ENCODE measurements at places on chromosomes 5 and 9. TPM values are rescaled to one million over a fixed set of nuclear protein-coding genes. Genes with fewer than 3 reads are reported as not detected.

- no peak overlapping the region for H3K27ac ChIP-seq
- H3K27me3 ChIP-seq = no peaks in the 10 kb centered on the region
- no peaks in the 10 kb centered on the region for H3K36me3 ChIP-seq
- H3K4me1 ChIP-seq = no peaks in the 10 kb centered on the region
- DNase-seq = peak; percentile 34
- no peak overlapping the region for H3K4me3 ChIP-seq
These were observed 12.8 kb downstream of the UGCG start for GRCh38 chr9:111909444-111909843.

GRCh38 chr5:29229461-29229860 lies 1964.0 kb upstream of the CDH6 start:
- H3K27me3 ChIP-seq = no peaks in the 10 kb centered on the region
- H3K4me1 ChIP-seq = no peaks in the 10 kb centered on the region
- no peaks in the 10 kb centered on the region for H3K36me3 ChIP-seq
- H3K4me3 ChIP-seq = no peak overlapping the region

DNA sequence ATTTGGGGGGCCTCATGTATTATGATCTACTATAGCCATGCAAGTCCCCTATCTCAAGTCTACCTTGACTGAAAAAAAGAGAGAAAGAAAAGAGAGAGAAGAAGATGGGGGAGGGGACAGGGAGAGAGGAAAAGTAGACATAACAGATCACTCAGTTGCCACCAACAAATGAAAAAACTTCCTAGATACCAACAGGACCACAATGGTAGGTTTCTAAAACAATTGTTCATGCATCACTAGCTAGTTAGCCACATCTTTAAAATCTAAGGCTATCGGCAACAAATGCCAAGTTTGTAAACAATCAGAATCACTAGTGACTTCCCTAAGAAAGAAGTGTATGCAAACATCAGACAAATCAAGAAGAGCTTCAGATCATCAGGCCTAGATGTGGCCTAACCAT lies 328.2 kb downstream of the BNC2 start:
- H3K4me3 ChIP-seq = no peak overlapping the region
- H3K27me3 ChIP-seq = no peaks in the 10 kb centered on the region
- H3K36me3 ChIP-seq = no peaks in the 10 kb centered on the region
- H3K4me1 ChIP-seq = no peaks in the 10 kb centered on the region

DNA sequence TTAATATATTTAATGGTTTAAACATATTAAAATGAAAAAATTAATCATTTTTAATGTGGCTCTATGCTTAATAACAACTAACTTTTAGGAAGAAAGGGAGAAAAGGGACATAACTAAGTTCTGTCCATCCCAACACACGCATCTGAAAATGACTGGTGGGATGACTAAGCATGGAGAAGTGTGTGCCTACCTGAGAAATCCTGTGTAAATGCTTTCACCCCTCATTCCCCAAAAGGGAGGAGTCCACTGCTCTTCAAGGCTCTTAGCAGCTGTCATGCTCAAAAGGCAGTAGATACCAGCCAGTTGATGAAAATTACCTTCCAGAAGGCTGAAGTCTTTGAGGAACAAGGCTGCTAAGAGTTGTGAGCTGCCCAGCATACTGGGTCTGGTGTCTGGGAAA lies 130.9 kb downstream of the NFIB start:
- no peak for DNase-seq
- no peak overlapping the region for H3K27ac ChIP-seq
- no peaks in the 10 kb centered on the region for H3K36me3 ChIP-seq
- no peaks in the 10 kb centered on the region for H3K4me1 ChIP-seq
- H3K4me3 ChIP-seq = no peak overlapping the region

DNA sequence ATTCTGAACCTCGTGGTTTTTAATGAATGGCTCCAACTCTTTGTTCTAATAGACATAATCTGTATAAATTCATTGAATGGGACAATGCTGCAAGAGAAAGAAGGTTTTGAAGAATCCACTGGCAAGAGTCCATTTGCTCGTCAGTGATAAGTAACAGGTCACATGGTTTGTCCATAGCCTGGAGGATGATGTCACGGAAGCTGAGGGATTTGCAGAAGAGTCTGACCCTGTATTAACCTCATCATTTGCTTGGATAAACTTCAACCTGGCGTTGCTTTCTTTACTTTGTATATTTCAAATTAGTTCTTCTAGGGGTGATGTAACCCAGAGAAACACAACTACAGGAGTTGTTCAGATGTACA lies 197.4 kb downstream of the GAS1 start:
- no peak overlapping the region for H3K4me3 ChIP-seq
- H3K27ac ChIP-seq = no peak overlapping the region
- H3K4me1 ChIP-seq = no peaks in the 10 kb centered on the region
- H3K27me3 ChIP-seq = peaks cover 3% of the 10 kb centered on the region

DNA sequence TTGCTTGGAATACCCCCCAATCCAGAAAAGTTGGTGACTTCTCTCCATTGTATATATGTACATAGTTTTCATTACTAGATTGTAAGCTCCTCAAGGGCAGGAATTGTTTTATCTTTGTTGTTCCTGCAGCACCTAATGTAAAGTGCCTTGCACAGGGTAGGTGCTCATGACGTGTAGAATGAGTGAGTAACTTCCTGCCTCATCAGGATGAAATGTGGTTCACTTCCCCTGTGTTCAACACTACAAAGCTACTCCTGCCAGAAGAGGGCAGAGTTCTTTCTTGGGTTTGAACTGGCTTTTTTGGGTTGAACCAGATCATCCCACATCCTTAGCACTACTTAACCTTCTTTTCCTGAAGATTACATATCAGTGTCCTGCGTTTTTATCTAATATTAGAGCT lies 23.9 kb downstream of the GTF3C4 start:
- H3K4me1 ChIP-seq = no peaks in the 10 kb centered on the region
- DNase-seq = peak; percentile 43
- peaks cover 16% of the 10 kb centered on the region for H3K36me3 ChIP-seq
- H3K27me3 ChIP-seq = no peaks in the 10 kb centered on the region
- H3K27ac ChIP-seq = no peak overlapping the region

GRCh38 chr5:68277431-68277830 lies 61.9 kb downstream of the PIK3R1 start:
- no peak for DNase-seq
- H3K4me1 ChIP-seq = no peaks in the 10 kb centered on the region
- H3K27ac ChIP-seq = no peak overlapping the region
- no peak overlapping the region for H3K4me3 ChIP-seq
- no peaks in the 10 kb centered on the region for H3K27me3 ChIP-seq
- peaks cover 77% of the 10 kb centered on the region for H3K36me3 ChIP-seq

DNA sequence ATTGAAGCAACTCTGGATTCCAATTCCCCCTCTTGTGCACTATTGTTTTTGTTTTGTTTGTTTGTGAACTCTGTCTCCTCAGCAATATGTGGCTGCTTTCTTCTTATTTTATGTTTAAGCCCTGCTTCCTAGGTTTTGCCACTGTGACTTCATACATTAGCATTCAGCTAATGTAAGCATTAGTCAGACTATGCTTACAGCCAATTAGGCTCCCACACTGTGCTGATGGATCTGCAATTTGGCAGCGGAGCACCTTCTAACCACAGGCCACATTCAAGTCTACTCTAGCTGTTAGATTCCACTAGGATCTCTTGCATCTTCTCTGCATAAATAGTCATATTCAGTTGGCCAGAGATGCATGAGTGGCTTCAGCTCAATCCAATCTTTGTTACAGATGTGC lies 9.6 kb upstream of the BICD2 start:
- H3K4me3 ChIP-seq = no peak overlapping the region
- no peak overlapping the region for H3K27ac ChIP-seq
- H3K27me3 ChIP-seq = no peaks in the 10 kb centered on the region
- DNase-seq = no peak
- no peaks in the 10 kb centered on the region for H3K36me3 ChIP-seq

DNA sequence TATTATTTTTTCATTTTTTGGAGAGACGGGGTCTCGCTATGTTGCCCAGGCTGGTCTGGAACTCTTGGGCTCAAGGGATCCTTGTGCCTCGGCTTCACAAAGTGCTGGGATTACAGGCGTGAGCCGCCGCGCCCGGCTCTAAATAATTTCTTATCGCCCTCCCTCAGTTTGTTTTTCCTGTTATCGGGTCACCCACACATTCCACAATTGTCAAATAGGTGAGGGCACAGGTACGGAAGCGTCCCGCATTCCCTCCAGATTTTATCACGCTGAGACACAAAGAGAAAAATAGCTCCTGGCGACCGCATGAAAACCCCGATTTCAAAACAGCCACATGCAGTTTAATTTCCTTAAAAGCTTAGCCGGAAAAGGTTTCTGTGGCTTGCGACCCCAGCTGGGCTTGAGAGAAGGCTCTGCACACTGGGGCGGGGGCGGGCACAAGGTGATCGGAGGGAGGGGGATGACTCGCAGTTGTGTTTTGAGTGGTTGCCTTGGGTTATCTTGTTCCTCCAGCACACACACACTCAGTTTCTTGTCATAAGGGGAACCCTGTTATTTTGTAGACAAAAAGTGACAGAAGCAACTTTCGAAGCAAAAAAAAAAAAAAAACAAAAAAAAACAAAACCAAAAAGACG lies 717 bp upstream of the IQGAP2 start:
- DNase-seq = peak; percentile 91
- H3K27ac ChIP-seq = peak overlapping the region; percentile 98
- H3K4me1 ChIP-seq = peaks cover 62% of the 10 kb centered on the region
- H3K36me3 ChIP-seq = no peaks in the 10 kb centered on the region
- peak overlapping the region; percentile 76 for H3K4me3 ChIP-seq
- no peaks in the 10 kb centered on the region for H3K27me3 ChIP-seq

- peak; percentile 18 for DNase-seq
- H3K27ac ChIP-seq = no peak overlapping the region
- peak overlapping the region; percentile 54 for H3K4me3 ChIP-seq
- H3K36me3 ChIP-seq = no peaks in the 10 kb centered on the region
- H3K27me3 ChIP-seq = peaks cover 14% of the 10 kb centered on the region
These were observed 975 bp downstream of the OCLN start for GRCh38 chr5:69493396-69494133.

DNA sequence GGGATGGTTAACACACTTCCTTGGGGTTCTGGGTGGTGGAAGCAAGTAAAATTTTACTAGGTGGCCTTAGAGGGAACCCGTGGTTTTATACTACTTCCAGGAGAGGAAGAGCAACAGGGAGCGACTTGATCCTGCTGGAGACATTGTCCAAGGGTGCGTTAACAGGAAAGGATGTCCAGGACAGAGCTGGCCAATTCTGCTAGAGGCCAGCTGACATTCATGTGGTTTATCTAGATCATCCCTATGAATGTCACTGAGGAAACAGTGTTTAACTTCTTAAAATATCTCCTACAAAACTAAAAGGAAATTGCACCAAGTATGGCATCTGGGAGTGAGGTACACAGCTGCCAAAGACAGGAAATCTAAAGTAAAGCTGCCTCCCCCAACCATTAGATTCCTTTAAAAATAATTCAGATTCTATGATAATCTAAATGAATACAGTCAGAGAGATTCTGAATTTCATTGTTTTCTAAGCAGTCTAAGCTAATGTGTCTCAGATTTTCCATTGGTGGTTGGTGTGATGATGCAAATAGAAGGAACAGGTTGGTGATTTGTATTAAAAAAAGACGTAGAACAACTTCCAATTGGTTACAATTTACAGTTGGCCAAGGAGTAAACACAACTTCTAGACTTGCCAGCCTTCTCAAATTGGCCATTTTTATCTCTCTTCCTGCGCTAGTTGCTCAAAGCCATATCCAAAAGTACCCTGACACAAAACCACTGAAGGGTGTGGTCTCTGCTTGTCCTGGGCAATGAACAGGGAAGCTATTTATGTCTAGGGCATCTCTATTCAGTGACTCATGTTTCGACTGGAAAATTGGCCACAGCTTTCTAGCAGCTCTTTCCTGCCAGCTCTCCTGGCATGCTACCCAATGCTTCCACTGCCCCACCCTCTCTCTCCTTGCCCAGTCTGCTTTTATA lies 574.7 kb upstream of the MEF2C start:
- no peak overlapping the region for H3K27ac ChIP-seq
- no peak overlapping the region for H3K4me3 ChIP-seq
- no peaks in the 10 kb centered on the region for H3K36me3 ChIP-seq
- DNase-seq = peak; percentile 57
- no peaks in the 10 kb centered on the region for H3K27me3 ChIP-seq
- peaks cover 16% of the 10 kb centered on the region for H3K4me1 ChIP-seq

GRCh38 chr5:128441941-128442350 lies 96.1 kb downstream of the FBN2 start:
- peaks cover 40% of the 10 kb centered on the region for H3K36me3 ChIP-seq
- no peak overlapping the region for H3K4me3 ChIP-seq
- H3K27me3 ChIP-seq = no peaks in the 10 kb centered on the region
- DNase-seq = no peak

GKAP1 gene
- polyA plus RNA-seq = 0.71 TPM

MYMK gene
- polyA plus RNA-seq = not detected

GHR gene
- not detected for polyA plus RNA-seq

PPP3R2 gene
- polyA plus RNA-seq = not detected

Measured in CD14-positive monocyte (primary cell).